Amniotic epithelial cell (primary cell): ENCODE measurements at places on chromosomes 16 and 17.
A peak's percentile ranks its signal among the peaks of the same experiment; 100 is the strongest.

DNA sequence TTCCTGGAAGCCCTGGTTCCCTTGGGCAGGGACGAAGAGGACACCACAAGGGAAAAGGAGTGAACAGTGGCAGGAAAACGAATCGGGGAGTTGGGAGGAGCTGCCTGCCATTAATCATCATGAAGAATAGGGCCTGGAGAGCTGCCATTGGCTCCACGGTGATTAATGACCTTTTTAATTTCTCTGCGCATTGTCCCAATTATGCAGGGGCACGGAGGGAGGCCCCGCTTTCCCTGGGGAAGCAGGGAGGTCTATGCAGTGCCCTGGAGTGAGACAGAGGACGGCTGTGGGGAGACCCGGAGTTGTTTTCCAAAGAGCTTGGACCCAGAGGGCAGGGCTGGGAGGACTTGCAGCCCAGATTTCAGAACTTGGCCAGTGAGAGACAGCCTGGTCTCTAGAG lies 338.9 kb upstream of the C16orf82 start:
- DNase-seq: no peak

- DNase-seq: peak; percentile 93
Observed at GRCh38 chr17:38967290-38967738, at the start of gene FBXO47. Gene FBXO47 (minus strand): TSS chr17:38967403. CDS start chr17:38963025, 4,378 bp downstream.

- peak; percentile 60 for DNase-seq
Observed at GRCh38 chr17:67509390-67510287, 132.6 kb downstream of the PITPNC1 start.

GRCh38 chr17:32189343-32189742 lies 47.0 kb downstream of the RHOT1 start:
- DNase-seq: no peak

GRCh38 chr17:4358154-4358553 lies 8.3 kb downstream of the UBE2G1 start:
- DNase-seq: no peak

DNA sequence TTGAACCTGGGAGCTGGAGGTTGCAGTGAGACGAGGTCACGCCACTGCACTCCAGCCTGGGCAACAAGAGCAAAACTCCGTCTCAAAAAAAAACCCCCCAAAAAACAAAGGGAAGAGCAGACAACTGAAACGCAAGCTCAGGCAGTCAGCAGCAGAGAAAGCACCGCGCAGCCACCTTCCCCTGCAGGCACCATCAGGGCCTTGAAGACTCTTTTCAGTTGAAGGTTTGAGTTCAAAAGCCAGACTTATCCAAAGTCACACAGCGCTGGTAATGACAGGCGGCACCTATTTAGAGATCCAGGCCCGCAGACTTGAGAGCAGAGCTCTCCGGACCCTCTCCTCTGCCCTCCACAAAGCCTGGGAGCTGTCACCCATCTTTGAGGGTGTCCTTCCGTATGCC lies 11.1 kb downstream of the ZBTB4 start:
- DNase-seq: no peak

GRCh38 chr17:5840811-5841446 lies 229.2 kb upstream of the WSCD1 start:
- no peak for DNase-seq

GRCh38 chr17:80486692-80487091 lies 10.3 kb upstream of the NPTX1 start:
- DNase-seq: no peak

GRCh38 chr16:66735891-66736290 lies 15.5 kb downstream of the DYNC1LI2 start:
- no peak for DNase-seq

DNA sequence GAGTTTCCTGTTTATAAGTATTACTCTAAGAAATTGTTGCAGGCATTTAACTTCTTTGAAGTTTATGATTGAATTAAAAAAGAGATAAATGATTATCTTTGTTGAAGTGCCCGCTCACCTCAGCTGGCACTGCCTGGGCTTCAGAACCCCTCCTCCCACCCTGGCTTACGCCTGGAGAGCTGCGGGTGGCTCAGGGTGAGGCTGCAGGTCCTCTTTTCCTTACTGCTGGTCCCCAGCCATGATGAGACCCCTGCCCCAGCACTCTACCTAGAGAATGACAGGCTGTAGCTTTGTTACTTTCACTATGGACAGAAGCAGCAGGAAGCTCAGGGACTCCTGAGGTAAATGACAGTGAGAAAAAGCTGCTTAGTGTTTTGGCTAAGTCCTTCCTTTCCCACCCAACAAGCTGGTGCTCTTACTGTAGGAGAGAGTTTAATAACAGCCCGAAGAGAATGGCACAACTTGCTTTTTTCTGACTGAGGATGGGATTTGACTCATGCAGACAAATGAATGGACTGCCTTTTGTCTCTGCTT lies 62.1 kb downstream of the EPN2 start:
- no peak for DNase-seq

DNA sequence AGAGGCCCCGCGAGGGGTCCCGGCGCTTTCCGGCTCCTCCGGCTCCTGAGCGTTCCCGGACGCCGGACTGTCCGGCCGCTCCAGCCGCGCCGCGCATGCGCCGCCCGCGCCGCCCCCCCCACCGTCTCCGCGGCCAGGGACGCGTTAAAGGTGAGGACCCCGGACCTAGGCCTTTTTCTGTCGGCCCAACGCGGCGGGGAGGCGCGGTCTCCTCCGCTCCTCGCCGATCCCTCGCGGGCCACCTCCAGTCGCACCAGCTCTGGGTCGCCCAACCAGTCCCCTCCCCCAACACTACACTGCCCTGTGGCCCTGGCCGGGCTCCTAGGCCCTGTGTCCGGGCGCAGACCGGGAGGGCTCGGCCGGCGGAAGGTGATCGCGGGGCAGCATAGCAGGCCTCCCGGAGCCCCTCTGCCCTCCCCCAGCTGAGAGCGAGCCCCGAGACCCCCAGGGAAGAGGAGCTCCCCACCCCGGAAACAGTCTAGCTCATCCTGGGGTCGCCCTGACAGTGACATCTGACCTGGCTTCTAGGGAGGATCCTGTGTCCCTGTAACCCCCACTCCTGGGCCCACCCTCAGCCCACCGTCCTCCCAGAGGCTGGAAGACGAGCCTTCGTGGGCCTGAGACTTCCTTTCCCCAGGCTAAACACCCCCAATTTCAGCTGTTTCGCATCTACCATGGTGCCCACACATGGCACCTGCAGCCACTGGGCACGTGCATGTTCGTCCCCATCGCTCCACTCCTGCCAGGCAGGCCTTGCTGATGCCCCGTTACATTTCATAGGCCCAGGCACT lies 14.7 kb upstream of the BCAR1 start:
- peak; percentile 64 for DNase-seq

GRCh38 chr17:7479213-7480088 lies at the start of gene ZBTB4:
Gene ZBTB4 (minus strand): TSS chr17:7479631. CDS start chr17:7466801, 12,830 bp downstream.
- no peak for DNase-seq

- no peak for DNase-seq
Observed at GRCh38 chr17:47696717-47697642, 3.0 kb downstream of the TBKBP1 start.

GRCh38 chr16:65988024-65988595 lies 378.4 kb upstream of the CDH5 start:
- DNase-seq: no peak

DNA sequence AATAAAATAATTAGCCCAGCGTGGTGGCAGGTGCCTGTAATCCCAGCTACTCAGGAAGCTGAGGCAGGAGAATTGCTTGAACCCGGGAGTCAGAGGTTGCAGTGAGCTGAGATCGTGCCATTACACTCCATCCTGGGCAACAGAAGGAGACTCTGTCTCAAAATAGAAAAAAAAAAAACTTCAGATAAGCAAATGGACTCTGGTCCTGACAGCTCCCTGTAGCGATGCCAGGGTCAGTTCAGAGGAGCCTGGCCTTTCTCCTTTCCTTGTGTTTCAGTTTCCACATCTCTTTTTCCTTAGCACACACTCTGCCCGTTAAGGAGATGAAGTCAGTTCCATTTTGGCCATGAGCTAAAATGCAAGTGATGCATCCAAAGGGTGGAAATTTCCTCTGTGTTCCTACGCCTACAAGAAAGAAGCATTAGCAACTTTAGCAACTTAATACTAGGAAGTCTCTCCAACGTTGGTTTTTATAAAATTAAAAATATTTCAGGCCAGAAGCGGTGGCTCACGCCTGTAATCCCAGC lies 11.6 kb upstream of the GRB2 start:
- no peak for DNase-seq

DNA sequence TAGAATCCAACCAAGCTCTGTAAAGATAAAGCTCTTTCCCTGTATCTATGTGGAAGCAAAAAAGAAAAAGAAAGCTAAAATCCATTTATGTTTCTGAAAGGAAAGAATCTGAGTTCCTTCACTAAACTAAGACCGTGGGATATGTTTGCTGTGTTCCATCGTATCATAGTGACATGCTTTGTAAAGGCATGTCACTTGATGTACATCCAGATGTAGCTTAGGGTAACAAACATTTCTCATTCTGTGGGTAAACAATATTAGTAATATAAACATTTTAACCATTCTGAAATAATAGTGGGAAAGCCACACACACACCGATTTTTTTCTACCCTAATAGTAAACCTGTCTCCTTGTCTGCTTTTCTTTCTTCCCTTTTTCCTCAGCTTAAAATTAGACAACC lies 78.1 kb downstream of the TUBD1 start:
- DNase-seq: peak; percentile 37

DNA sequence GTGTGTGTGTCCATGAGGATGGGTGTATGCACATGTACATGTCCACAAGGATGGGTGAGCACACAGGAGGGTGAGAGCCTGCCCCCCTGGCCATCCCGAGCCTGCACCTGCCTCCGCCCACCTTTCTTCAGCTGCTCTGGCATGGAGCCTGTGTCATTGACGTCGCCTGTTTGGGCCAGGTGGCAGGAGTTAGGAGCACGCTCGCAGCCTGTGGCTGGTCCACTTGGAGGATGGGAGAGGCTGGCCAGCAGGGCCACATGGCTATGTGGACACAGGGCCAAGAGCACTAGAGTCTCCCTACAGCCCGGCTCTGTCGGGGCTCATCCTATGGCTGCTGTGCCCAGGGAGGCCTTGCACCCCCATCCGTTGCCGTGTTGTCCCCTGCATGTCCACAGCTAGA lies 21.4 kb downstream of the BAHCC1 start:
- no peak for DNase-seq

- peak; percentile 83 for DNase-seq
Observed at GRCh38 chr16:30119428-30119827, 3.6 kb downstream of the MAPK3 start.

DNA sequence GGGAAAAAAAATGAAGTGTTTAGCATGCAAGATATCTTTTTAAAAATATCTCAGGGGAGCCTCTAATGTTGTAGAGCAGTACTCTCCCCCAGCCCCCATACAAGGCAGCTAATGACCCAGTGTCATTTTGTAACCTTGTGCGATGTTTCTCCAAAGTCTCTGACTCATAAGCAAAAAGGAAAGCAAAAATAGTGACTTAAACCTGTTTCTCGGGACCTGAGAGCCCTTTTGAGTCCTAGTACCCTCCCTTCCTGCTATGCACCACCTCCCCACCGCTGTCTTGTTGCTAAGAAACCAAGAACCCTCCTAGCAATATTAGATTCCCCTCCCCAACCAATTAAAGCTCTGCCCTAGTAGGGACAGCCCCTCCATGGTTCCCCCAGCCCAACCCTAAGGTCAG lies 2.8 kb downstream of the MYCBPAP start:
- peak; percentile 42 for DNase-seq

GRCh38 chr17:62093188-62094155 lies 28.4 kb upstream of the MED13 start:
- peak; percentile 89 for DNase-seq

DNA sequence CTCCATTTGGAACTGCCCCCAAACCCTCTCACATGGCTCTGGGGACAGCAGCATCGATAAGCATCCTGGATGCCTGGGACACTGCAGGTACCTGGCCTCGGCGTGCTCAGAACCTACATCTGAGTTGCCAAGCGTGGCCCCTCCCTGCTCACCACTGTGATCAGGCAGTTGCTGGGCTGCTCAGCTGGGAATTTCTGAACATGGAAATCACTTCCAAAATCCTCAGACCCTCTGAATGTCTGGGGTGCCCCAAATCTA lies 6.3 kb downstream of the CDH5 start:
- no peak for DNase-seq

GRCh38 chr17:39073353-39073752 lies 78.1 kb downstream of the PLXDC1 start:
- DNase-seq: no peak

DNA sequence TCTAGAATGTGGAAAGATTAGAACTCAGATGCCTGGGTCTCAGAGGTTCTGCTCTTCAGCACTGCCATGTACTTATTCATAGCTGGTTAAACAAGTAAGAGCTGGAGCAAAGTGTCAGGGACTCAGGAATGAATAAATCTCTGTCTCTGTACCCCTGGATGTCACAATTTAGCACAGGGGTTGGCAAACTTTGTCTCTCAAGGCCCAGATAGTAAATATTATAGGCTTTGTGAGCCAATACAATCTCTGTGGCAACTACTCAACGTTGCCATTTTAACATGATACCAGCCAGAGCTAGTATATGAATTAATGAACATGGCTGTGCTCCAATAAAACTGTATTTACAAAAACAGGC lies 220.3 kb upstream of the MON1B start:
- DNase-seq: no peak

GRCh38 chr17:56478836-56479447 lies 114.6 kb upstream of the NOG start:
- DNase-seq: peak; percentile 14

- DNase-seq: no peak
Observed at GRCh38 chr16:85527767-85528297, 85.3 kb upstream of the GSE1 start.

DNA sequence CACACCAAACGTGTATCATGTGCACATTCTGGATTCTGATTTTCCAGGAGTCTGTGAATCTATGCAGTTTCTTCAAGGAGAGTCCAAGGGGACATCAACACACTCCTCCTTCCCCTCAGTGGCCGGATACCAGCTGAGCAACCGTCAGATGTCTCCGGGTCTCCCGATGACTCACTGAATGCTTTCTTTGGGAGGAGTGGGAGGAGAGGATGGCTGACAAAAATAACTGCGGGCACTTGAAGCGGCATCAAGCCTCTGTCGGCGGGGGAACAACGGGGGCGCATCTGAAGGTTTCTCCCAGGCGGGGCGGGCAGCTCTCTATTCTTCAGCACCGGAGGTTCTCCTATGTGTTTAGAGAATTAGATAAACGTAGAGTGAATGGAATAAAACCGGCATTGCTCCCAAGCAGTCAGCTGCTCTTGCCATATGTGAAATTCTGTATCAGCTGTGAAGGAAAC lies 24.6 kb upstream of the LRRC75A start:
- DNase-seq: peak; percentile 75

- DNase-seq: peak; percentile 19
Observed at GRCh38 chr17:13885953-13886889, 183.1 kb upstream of the COX10 start.

GRCh38 chr17:47953909-47954308 lies 3.8 kb downstream of the PRR15L start:
- DNase-seq: no peak

- no peak for DNase-seq
Observed at GRCh38 chr17:8628172-8628571, 2.4 kb downstream of the MYH10 start.

- DNase-seq: no peak
Observed at GRCh38 chr17:63937319-63937718, 5.2 kb upstream of the CD79B start.

GRCh38 chr17:1122533-1123392 lies 57.0 kb downstream of the ABR start:
- peak; percentile 42 for DNase-seq
